Activated T-helper 2 cell treated with anti-CD3 and anti-CD28 coated beads, Interferon-gamma antibody, Interleukin-2, Interleukin-4, amounts not matched to agents 10 μg/mL and 5 μg/mL and 100 μg/mL, durations not matched to agents 14 hours and 24 hours and 36 hours (primary cell): ENCODE measurements at places on chromosomes 3 and 15. TPM values are rescaled to one million over a fixed set of nuclear protein-coding genes. Genes with fewer than 3 reads are reported as not detected.

GRCh38 chr3:185640308-185640707, 54.2 kb downstream of the SENP2 start:
- no peak for DNase-seq

DNA sequence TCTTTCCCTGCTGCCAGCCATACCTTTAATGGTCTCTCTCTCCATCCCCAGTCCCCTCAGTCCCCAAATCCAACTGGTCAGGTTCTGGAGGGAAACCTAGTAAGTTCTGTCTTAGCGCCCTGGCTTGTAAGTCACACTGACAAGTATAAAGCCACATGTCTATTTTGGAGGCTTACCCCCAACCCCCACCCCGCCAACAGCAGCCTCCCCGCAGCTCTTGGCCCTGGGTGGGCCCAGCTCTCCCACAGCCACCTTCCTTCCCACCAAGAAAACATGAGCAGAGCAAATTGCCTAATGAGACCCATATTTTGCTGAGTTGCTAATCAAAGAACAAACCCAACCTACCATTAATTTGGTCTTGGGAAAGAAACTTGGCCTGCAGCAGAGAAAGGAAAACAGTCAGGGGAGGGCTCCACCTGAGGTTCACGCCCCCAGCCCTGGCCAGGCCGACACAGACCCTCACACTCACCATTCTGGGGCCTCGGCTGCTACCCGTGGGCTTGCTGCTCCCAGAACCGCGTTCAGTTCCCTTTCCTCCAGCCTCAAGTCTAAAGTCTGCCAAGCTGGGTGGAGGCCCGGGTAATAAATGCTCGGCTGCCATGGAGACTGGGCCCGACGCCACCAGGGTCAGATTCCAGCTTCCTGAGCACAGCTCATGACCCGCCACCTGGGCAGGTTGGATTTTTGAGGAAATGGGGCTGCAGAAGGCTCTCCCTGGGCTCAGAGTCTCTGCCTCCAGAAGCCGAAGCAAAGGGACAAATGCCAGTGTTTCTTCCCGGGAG, at the start of gene CALML4:
CALML4 (minus strand) TSS at position 557 of the 782 bp plus-strand sequence; CDS start at position 472, 85 bp downstream.
- DNase-seq = no peak

- no peak for DNase-seq
Measured at GRCh38 chr3:36244728-36245127, 135.6 kb upstream of the STAC start.

- DNase-seq = no peak
Measured at GRCh38 chr15:45842151-45842550, 207.3 kb downstream of the SQOR start.

DNA sequence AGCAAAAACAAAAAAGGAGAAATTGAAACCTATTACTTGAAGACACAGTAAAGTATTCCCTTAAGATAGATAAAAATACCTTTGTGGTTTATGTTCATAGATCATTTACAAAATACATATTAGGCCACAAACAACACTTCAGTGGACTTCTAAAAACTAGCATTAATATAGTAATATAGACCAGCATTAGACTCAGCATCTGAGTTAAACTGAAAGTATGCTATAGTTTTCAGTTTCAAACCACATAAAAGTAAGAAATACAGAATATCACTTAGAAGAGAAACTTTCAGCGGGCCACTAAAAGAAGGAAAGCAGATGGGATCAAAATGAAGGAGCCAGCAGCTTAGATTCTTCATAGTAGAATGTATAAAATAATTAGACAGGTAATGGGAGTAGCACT, 86.6 kb downstream of the MSL2 start:
- no peak for DNase-seq

GRCh38 chr15:92962914-92963313, 62.8 kb downstream of the CHD2 start:
- DNase-seq = no peak

The LMAN1L gene
- 0.32 TPM in 1 of 2 replicates, not detected in the other for total RNA-seq

The GALNT15 gene
- 0.07 TPM in 1 of 2 replicates, not detected in the other for total RNA-seq

DNA sequence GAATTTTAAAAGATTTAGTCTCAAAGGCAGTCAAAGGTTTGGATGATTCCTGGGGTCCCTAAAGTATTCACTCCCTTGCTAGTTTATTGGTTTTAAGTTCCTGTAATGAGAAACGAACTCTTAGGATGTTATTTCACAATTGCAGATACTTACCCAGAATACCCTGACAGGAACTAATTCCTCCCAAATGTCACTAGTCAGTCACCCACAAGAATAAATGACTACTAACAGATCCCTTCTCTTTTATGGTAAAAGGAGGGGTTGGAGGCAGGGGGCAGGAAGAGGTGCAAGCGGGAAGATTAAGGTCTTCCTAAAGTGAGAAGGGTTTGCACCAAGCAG, 174.2 kb upstream of the SLC2A2 start:
- DNase-seq = no peak

The NME9 gene
- total RNA-seq = 0.30 TPM in 1 of 2 replicates, not detected in the other

GRCh38 chr15:31125061-31125460, 23.5 kb upstream of the TRPM1 start:
- DNase-seq = no peak

DNA sequence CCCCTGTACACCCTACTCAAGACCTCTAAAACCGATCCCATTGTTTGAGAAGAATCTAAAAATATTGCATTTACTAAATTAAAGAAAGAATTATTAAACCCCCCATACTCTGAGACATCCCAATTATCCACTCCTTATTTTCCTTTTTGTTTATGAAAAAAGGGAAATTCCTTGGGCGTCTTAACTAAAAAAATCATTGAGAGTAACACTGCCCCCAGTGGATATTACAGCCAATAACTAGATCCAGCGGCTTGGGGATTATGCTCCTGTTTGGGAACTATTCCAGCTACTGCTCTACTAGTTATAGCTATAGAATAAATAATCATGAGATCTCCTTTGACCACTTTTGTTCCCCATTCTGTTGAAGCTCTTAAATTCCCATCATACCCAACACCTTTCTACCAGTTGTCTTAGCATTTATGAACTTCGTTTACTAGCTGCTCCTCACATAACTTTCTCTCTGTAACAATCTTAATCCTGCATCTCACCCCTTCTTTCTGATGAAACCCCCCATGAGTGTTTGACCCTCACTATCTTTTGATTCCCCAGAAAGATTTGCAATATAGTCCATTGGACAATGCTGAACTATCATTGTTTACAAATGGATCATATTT, 12.7 kb upstream of the CFAP91 start:
- DNase-seq = no peak

The FGF7 gene
- not detected in 2 replicates for total RNA-seq

DNA sequence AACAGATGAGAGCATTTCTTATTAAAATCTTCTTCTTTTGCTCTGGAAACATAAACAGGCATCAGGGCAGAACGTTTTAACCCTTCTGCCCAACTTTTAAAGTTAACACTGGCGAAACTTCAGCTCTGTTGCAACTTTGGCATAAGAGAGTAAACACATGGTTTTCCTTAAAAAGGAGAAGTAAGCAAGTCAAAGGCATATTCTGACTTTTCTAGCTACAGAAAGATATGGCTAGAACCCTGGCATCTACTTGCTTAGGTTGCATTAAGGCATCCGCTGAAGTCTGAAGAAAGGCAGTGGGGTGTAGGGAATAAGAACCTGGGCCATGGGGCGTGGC, 13.3 kb upstream of the IL16 start:
- DNase-seq = no peak

The SLC7A14 gene
- total RNA-seq = not detected in 2 replicates

The ZNF619 gene
- 7.8 and 9.1 TPM in 2 replicates for total RNA-seq

The CFAP91 gene
- not detected in 2 replicates for total RNA-seq

DNA sequence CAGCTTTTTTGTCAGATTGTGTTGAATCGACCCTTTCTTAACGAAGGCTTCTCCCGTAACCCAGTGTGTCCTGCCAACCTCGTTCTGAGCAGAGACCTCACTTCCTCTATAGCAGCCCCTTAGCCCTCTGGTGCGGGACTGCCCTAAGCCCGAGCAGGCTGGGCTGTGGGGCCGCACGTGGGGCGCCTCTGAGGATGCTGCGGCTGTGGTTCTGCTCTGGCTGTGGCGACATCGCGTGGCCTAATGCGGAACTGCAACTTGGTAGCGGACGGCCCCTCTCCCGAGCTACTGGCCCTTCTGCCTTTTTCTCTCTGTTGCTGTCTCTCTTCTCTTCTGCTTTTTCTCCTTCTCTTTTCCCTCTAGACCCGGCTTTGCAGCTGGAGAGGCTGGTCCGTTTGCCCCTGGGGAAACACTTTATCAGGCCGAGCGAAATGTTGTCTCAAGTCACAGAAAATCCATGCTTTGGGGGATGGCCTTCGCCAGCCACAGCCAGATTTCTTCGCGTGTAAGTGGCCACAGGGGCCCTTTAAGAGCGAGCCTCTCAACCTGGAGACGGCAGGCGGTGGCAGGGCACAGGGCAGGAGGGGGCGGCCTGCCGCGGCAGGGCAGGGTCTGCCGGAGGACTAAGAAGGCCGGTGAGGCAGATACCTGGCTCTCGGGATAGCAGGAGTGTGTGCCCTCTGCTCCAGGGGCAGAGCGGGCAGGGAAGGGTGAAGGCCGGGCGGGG, 19.4 kb upstream of the KIF23 start:
- peak; percentile 67 for DNase-seq

- DNase-seq = no peak
Measured at GRCh38 chr15:85172846-85173490, 191.3 kb downstream of the PDE8A start.

The NPAP1 gene
- total RNA-seq = not detected in 2 replicates

DNA sequence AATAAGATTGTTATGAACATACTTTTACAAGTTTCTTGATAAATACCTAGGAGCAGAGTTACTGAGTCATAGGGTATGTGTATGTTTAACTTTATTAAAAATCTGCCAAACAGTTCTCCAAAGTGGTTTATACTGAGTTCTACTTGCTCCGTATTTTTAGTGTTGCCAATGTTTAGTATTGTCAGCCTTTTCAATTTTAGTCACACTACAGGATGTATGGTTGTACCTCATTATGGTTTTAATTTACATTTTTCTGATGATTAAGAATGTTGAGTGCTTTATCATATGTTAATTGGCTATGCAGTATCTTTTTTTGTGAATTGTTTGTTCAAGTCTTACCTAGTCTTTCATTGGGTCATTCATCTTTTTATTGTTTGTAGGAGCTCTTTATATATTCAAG, 4.3 kb downstream of the TMOD3 start:
- no peak for DNase-seq

DNA sequence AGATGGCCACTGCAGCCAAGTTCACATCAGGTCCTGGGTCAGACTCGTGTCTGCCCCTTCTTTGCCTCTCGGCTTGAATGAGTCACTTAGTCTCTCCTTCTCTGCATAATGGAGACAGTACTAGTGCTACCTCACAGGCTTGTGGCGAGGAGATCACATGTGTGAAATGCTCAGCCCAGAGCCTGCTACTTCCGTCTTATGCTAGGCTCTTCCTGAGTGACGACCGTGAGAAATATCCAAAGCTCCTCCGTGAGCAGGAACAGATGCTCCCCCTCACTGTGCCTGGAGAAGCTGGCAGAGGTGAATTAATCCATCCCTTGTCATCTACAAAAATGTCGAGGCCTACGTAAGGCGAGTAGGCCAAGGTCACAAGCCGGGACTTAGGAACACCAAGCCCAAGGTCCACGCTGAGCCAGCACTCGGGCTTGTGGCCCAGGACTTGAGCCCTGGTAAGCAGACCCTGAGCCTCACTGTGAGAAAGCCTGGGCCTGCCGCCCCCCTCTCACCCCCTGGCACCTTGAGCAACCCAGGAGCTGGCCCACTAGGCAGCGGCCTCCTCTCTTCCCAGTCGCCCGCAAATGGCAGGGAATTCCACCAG, 17.9 kb downstream of the PAK6 start:
- DNase-seq = no peak

- DNase-seq = no peak
Measured at GRCh38 chr15:70690491-70691276, 72.7 kb downstream of the UACA start.

DNA sequence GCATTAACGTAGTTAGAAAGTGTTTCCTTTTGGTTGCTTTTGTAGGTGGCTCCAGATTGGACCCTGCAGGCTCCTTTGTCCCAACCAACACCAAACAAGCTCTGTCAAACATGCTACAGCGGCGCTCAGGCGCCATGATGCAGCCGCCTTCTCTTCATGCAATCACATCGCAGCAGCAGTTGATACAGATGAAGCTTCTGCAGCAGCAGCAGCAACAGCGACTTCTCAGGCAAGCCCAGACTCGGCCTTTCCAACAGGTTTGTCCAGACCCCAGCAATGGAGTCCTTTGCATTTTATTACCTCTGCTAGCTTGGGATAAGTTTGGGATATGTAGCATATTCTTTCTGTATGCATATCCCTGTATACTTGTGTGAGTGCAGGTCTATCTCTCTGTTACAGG, 10.1 kb upstream of the P2RY12 start:
- DNase-seq = no peak

The RUVBL1 gene
- total RNA-seq = 111 and 112 TPM in 2 replicates

DNA sequence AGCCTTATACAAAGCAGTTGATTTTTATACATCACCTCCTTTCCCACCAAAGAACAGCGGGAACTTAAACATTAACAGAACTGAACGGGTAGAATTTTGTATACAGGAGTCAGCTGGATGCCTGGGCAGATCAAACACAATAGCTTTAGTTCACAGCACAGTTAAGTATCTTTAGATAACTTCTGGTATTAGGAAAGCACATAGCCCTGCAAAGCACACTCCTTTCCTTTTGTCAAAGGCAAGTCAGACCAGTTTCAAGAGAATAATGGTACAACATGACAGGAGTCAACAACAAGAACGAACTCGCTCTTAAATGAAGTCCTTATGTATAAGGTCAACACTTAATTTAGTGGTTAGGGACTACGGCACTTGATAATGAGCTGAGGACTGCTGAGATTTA, 26.3 kb downstream of the ABCC5 start:
- DNase-seq = no peak

DNA sequence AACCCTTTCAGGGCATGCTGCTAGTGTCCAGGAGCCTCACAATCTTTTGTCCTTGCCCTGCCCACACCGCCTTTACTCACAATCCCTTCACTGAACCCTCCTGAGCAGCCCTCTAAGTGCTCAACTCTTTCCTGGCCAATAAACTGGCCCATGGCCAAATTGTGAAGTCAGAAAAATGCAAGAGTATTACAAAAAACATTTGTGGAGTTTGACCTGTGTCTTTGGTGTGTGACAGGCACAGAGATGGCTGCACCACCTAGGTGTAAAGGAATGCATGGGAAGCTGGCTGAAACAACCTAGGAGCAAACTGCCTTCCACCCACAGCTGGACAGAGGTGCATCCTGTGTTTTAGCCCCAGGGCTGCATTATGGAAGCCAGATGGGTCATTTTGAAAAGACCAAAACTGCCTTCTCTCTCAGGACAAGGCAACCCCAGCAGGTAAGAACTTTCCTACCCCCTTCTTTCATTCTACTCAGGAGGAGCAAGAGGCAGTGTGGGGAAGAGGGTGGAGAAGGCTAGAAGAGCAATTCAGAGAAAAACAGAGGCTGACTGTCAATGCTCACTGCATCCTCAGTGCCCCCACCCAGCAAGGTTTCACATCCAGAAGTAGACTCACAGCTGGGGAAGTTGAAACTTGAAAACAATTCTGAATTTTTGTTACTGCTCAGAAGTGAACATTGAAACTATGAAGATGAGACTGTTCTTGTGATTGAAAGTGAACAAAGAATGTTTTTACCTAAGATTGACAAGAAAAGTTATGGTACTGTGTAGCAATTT, 78.6 kb downstream of the TRIM42 start:
- no peak for DNase-seq

DNA sequence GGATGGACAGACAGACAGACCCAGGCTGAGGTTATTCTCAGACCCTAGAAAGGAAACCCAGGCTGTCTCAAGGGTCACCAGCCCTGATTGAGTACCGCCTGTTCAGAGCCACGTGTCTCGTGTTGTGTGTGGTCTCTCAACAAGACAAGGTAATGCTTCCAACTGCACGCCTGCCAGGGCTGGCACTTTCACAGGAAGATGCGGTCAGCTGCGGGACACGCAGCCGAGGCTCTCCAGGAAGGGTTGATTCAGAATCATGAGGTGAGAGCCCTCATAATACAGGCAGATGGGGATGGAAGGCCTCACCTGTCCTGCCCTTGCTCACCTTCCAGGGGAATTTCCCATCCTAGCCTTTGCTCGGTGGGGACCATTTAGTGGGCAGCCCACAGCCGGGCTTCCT, 81.4 kb downstream of the TOP2B start:
- DNase-seq = no peak
